Activated CD8-positive, alpha-beta T cell treated with anti-CD3 and anti-CD28 coated beads, Interleukin-2, amount 10 ng/mL, durations not matched to agents 7 days and 5 days (primary cell): ENCODE measurements at places on chromosomes 2 and 18.

DNA sequence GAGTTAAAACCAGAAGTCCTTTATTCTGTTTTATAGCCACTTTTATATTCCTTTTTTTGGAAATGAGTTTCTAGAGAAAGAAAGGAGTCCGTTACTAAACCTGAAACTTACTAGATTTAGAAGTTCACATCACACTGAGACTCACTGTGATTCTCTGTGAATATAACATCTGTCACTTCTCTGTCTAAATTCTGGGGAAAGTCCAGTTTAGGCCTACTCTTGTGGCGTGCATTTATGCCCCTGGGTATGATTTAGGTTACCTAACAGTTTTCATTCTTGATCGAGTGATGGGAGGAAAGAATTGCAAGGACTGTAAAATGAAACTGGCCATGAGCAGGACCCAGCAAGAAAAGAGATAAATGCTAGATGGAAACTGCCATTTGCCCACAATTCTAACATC is 449.6 kb downstream of the SPAG16 start:
- no peak for DNase-seq

- DNase-seq = no peak
These were observed 496.1 kb upstream of the SLC39A10 start for GRCh38 chr2:195160963-195161362.

DNA sequence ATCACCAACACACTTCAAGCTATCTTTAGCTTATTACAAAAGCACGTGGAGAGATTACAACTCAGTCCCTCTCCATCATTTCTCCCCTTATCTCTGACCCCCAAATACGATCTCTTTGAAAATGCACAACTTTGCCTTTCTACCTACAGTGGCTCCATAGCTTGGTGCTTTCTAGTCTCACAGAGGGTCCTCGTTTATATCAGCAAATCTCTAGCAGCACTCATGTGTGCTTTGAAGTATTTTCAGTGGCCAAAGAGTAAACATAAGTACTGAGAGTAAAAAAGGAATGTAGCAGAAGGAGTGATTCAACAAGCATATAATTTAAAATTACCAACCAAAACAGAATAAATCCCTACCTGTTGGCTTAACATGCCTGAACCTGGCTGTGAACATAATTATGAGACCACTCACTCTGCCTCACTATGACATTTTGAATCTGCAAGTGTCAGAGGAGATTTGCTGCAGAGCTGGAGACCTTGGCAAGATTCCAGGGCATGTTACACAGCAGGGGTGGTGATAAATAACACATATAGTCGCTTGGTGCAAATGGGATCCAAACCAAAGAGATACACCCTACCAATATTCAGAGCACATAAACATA is 54.6 kb downstream of the LAMA3 start:
- DNase-seq = no peak

GRCh38 chr2:9985531-9986328 is 34.2 kb downstream of the GRHL1 start:
- no peak for DNase-seq

- no peak for DNase-seq
These were observed 169.2 kb upstream of the NCKAP5 start for GRCh38 chr2:133737242-133737993.

- DNase-seq = no peak
These were observed 26.8 kb downstream of the PLEK start for GRCh38 chr2:68391869-68392268.

GRCh38 chr2:65922794-65923193 is 490.4 kb upstream of the SPRED2 start:
- no peak for DNase-seq

GRCh38 chr2:230840301-230840700 is 24.4 kb upstream of the ITM2C start:
- DNase-seq = no peak

GRCh38 chr2:58032016-58032763 is 14.4 kb upstream of the VRK2 start:
- no peak for DNase-seq

DNA sequence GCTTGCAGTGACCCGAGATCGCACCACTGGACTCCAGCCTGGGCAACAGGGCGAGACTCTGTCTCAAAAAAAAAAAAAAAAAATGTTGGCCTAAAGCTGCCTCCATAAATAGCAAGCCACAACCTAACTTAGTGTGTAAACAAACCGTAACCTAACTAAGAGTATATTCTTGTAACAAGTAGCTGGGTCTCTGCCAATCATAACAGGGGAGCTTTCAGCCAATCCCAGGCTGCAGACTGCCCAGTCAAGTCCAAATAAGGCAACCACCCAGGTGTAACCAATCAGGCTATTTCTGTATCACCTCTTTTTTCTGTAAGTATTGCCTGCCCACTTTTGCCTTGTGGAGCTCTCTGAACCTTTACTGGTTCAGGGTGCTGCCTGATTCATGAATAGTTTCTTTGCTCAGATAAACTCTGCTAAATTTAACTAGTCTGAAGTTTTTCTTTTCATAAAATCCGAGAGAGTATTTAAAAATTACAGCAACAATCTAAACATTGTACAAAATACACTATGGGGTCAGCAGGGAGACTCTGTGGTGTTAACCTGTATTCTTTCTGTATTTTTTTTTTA is 4.5 kb downstream of the PSTPIP2 start:
- DNase-seq = no peak

- no peak for DNase-seq
These were observed 34.5 kb downstream of the KLHL29 start for GRCh38 chr2:23419171-23420090.

- DNase-seq = no peak
These were observed 145.7 kb downstream of the ZEB2 start for GRCh38 chr2:144374163-144374661.
